Activated CD4-positive, CD25-positive, alpha-beta regulatory T cell treated with anti-CD3 and anti-CD28 coated beads, Interleukin-2, amount 50 U/mL, for 72 hours (primary cell): ENCODE measurements at places on chromosomes 12 and 14.
A peak's percentile ranks its signal among the peaks of the same experiment; 100 is the strongest.

GRCh38 chr12:2619136-2619535 lies 175.6 kb upstream of the FKBP4 start:
- no peak for DNase-seq

DNA sequence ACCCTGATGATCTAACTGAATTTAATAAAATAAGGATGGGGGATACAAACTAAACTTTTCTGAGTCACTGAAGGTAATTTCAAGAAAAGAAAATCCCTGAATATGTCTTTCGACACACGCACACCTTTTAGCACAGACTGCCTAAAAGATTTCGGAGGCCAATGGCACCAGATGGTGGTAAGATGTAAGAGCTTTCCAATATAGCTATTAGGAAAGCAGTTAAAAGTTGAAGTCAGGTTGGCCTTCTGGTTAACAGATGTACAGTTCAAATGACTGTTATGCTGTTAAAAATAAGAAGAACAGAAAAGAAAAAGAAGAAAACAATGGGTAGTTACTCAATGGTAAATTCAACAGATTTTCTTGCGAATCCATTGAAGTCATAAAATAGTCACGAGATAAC lies 80.7 kb upstream of the KRR1 start:
- DNase-seq, result no peak

DNA sequence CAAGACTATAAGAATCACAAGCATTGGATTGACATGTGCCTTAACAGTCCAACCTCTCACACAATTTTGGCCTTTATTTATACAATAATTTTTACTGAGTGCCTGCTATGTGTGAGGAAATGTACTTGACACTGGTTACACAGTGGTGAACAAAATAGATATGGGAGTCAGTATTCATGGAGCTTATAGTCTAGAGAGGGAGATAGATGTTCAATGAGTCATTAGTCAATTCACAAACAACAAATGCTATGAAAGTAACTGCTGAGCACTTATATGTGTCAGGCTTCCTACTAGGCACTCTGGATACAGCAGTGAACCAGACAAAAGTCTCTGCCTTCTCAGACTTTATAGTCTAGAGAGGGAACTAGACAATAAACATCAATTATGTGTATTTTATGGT lies 3.7 kb downstream of the CFAP54 start:
- DNase-seq, result no peak

GRCh38 chr12:26748741-26749431 lies 84.1 kb downstream of the ITPR2 start:
- DNase-seq, result no peak

- no peak for DNase-seq
These were observed 623 bp upstream of the TSPAN8 start for GRCh38 chr12:71158361-71158882.

- no peak for DNase-seq
These were observed 11.0 kb downstream of the MYRFL start for GRCh38 chr12:69836015-69836414.

DNA sequence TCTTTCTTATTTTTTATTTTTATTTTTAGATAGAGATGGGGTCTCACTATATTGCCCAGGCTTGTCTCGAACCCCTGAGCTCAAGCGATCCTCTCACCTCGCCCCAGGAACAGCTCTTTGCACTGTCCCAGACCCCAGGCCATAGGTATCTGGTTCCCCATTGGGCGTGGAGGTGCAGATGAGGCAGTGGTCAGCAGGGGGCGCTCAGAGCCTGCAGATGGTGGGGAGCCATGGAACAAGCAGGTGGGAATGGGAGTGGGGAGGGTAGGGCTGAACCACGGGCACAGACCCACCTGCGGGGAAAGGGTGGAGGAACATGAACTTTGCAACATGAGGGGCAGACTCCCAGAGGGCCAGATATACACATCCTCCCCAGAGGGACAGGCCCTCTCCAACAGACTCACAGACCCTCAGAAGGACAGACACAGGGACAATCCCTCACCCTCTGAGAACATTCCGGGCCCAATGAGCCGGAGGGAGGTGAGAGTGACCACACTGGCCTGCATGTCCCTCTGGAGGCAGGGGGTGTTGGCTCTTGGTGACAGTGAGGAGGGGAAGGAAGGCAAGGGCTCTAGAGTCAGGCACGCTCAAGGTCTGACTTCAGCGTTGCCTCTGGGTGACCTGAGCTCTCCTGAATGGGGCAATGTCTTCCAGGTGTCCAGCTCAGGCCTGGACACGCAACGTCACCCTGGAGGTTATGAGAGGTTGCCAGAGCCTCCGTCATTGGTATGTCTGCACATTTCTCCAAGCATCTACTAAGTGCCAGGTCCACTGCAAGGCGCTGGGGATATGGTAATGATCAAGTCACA lies 34.9 kb downstream of the KRT80 start:
- DNase-seq, result peak; percentile 80

DNA sequence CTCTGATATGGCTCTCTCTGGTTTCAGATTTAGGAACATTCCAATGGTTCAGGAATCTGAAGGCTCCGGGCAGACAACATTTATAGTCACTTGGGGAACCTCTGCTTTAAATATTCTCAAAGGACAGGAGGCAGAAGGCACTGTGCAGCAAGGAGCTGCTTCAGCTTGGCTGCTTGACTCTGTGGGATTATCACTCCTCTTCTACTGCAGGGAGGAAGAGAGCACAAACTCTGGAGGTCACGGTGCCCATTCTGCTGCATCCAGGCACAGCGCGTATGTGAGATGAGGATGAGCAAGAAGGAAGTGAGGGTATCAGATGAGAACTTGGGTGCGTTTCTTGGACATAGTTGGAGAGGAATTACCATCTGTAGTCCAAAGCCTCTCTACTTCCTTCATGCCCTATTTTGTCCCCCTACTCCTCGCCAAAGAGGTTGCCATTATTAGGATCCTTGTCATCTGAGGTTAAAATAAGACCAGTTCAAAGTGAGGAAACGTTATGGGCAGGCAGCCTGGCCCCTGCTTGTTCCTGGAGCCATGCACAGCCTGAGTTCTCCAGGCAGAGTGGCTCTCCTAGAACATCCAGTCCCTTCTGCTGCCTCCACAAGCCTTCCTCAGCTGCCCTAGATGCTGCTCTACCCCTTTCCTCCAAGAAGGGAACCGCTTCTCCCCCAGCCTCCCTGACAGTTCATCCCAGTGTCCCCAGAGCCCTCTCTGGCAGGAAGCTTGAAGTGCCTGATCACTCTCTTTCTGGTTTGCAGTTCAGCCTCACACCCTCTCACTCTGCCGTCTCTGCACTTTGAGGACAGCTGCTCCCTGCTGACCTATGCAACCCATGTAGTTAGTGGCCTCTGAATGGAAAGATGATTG lies 12.5 kb downstream of the FGF6 start:
- DNase-seq, result no peak

- DNase-seq, result no peak
These were observed 6.0 kb downstream of the CDKN1B start for GRCh38 chr12:12723149-12723680.

DNA sequence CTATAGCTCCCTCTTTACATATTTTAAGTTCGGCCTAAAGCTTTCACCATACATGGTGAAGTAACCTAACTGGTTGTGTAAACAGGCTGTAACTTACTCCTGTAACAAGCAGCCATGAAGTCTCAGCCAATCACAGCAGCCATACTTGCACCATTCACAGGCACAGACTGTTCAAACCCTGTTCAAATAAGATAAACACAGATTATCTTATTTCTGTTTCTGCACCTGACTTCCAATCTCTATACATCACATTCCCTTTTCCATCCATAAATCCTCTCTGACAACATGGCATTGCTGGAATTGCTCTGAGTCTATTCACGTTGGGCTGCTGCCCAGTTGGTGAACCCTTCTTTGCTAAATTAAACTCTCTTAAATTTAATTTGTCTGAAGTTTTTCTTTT lies 34.5 kb upstream of the ARID2 start:
- DNase-seq, result no peak

GRCh38 chr12:2581293-2582045 lies 213.3 kb upstream of the FKBP4 start:
- no peak for DNase-seq

DNA sequence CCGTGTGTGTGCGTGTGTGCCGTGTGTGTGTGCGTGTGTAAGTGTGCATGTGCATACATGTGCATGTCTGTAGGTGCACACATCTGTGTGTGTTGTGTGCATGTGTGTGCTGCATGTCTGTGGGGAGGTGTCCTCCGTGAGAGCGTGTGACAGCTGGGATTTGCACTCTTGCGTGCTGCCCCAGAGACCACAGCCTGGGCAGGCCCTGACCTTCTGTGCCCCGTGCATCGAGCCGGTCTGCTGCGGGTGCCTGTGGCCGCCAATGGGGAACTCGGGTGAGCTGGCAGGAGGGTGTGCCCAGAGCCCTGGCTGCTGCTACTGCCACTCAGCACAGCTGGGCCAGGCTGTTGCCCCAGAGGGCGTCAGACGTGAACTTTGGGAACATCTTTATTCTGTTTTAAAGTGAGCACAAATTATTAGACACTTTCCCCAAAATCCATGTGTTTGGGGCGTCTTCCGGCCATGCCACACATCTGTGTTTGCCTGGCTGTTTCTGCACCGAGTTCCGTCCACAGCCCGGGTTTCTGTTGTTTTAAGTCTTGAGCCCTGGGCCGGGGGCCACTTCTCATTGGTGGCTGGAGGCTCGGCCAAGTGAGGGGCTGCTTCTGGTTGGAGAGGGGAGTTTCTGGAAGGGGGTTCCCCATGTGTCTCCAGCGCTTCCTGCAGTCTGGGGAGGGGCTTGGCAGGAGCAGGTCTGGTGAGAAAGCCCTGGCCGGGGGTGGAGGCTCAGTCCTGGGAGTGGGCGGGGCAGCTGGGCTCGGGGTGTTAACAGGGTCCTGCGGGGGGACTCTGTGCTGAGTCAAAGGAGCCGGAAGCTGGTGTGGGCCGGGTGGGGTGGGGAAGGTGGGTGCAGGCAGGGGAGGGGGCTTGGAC lies 7.6 kb downstream of the CEP170B start:
- no peak for DNase-seq

DNA sequence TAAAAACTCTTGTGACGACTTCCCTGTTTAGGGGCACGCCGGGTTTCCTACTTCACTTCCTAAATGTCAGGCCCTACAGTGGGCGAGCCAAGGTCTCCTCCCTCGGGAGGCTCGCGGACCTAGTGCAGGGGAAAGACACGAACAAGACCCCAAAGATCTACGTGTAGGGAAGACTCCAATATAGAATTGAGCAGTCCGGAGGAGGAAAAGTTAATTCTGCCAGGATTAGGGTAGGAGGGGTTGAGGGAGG lies 564 bp downstream of the ATXN3 start:
- no peak for DNase-seq

DNA sequence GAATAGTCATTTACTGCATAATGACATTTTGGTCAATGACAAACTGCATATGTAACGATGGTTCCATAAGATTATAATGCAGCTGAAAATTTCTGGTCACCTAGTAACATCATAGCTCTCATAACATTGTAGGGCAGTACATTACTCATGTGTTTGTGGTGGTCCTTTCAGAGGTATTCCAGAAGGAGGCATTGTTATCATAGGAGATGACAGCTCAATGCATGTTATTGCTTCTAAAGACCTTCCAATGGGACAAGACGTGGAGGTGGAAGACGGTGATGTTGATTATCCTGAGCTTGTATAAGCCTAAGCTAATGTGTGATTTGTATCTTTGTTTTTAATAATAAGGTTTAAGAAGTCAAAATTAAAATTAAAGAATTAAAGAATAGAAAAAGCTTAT lies 43.8 kb upstream of the TSPAN11 start:
- DNase-seq, result no peak

GRCh38 chr14:69034612-69035262 lies 55.6 kb upstream of the ACTN1 start:
- no peak for DNase-seq

DNA sequence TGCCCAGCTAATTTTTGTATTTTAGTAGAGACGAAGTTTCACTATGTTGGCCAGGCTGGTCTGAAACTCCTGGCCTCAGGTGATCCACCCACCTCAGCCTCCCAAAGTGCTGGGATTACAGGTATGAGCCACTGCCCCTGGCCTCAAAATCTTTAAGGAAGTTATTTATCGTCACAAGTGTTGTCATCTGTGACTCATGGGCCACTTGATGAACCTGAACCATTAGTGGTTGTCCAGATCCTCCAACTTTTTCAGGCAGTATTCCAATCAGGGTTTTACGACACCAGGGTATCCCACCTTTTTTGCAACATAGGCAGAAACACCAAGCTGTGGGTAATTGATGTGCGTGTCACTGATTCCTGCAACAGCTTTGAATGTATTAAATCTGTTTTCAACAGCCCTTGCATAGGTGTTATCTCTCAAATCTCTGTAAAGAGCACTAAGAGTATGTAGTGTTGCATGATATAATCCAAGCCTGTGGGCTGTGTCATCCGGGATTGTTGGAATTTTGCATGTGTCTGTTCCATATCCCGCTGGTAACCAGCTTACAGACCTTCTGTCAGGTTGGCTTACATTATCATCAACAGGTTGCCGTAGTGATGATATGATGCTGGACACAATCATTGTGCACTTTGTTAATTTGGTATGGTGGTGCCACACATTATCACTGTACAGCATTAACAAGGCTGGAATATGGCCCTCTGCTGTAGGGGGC lies 79.3 kb upstream of the SCN8A start:
- DNase-seq, result no peak

GRCh38 chr14:99726538-99727095 lies 42.5 kb downstream of the CYP46A1 start:
- peak; percentile 21 for DNase-seq

- no peak for DNase-seq
These were observed 1.8 kb upstream of the ZBTB39 start for GRCh38 chr12:57008178-57008577.

DNA sequence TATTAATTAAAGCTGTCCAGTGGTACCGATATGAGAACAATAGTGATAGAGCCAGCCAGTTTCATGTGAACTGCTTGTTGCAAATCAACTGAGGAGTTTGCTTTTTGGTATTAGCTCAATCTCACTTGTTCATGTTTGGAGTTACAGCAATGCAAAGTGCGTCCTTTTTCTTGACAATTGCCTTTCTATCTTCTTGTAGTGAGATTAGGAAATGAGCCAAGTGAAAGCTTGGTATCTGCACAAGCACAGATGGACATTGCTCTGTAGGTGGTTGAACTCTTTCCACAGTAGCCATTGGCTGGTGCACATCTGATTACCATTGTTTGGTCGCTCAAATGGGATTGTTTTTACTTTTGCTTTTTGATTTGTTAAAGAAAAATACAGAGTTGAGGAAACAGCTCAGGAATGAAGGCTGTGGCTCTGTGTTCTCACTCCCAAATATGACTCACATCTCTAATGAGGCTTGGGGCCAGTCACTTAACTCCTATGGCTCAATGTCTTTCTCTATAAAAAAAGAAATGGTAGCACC lies 241.4 kb downstream of the BMP4 start:
- no peak for DNase-seq
